Endothelial cell of umbilical vein (primary cell): ENCODE measurements at places on chromosomes 12 and 14.

DNA sequence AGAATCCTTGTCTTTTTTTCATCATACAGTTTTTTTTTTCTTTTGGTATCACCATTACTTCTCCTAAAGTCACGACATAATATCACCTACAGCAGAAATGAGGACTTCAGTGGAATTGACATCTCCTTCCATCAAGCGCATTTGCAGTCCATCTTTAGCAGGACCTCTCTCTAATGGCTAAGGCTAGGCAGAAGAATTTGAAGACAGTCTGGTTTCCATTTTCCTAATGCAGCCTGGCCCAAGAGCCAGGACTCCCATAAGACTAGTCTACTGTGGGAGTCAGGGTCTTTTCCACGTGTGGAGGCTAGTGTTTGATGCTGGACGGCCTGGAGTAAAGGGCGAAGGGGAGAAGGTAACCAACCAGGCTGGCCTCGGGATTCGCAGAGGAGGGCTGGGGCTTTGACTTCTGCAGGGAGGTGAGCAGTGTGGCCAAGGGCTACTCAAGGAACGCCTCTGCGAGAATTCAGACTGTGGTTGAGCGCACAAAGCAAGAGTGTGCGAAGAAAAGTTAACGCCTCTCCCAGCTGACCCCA lies 769 bp upstream of the ZNF740 start:
- DNase-seq = no peak

DNA sequence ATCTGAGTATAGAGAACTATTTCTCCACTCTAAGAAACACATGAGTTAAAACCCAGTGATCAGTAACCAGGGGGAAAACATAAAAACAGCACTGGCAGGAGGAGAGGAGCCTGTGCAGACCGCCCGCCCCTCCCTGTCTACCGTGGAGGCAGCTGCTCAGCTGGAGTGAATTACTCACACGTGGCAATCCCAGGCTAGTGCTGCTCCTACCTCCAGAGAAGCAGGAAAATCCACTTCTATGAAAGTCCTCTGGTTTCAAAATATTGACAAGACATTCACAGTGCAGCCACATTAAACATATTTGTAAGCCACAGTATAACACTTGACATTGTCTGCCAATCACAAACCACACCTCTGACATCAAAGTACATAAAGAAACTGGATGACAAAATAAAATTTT lies 16.7 kb downstream of the TMEM132D start:
- DNase-seq = no peak

DNA sequence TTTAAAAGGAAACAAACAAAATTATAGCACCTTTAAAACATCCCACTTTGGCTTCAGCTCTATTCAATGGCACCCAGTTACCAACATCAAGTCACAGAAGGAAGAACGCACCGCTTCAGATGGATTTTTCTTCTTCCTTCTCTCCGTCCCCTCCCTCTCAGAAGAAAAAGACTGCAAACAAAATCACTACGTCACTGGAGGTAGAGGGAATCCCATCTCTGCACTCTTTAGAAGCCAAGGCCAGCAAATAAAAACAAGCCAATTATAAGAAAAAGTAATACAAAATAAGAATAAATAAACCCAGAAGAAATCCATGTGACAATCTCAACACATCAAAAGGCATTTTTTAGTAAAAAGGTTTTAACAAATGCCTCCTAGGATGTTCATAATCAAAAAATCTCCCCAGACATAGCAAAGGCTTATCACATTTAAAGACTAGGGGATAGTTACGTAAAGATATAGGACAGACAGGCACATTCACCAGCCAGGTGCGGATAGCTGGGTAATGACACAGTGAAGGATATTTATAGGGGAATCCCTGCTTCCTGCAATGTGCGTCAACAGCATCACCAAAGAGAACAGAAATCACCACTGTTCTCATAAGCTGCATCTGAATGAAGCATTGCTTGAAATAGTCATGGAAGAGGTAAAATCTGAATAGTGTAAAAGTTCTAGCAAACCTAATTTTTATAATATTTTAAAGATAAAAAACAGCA lies 89.4 kb downstream of the R3HDM2 start:
- no peak for DNase-seq

- DNase-seq = no peak
Measured at GRCh38 chr12:66669541-66669940, 9.3 kb downstream of the GRIP1 start.

DNA sequence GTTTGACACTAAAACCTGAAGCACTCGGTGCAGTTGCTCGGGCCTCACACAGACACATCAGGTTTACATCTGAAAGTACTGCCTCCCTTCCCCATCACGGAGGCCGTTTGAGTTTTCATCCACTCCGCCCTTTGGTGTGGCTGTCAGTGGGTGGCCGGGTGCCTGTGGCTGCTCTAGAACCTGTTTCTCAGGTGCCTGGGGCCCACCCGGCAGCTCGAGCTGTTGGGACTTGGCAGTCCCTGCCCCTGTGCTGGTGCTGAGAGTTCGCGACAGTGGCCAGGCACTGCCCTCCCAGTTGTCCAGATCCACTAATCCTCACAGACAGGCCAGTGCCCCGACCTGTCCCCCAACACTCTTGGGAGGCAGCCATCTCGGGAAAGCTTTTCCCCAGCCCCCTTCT lies 22.4 kb downstream of the XRCC3 start:
- DNase-seq = no peak

DNA sequence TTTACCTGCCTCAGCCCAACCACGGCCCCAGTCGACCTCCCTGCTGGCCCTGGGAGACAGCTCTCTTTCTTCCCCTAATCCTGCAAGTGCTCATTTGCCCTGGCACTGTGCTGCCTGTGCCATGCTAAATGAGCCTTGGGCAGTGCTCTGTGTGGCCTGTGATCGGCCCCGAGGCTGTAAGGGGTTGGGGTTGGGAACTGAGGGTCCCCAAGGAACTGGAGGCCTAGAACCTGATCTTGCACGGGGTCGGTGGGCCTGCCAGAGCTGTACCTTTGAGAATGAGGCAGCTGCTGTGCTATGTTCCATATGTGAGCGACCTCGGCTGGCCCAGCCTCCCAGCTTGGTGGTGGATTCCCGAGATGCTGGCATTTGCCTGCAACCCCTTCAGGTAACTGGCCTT lies 2.8 kb downstream of the RNF31 start:
- DNase-seq = no peak

GRCh38 chr12:120223458-120224303 lies 22.8 kb upstream of the RPLP0 start:
- no peak for DNase-seq

DNA sequence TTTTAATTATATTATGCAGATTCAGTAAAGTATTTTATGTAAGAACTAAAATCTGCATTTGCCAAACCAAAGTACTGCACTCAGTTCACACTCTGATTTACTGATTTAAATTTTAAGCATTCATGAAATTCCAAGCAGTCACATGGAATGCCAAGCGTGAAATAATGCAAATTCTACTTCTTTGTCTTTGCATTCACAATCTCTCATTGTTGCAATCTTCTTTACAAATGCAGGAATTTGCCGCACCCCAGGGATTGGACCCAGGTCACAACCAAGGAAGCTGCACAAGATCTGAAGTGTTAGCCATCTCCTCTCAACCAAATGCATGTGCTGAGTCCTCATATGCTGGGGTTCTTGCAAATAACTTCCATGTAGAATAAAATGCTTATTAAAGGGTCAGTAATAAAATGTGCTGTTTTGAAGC lies 71.9 kb downstream of the TUNAR start:
- DNase-seq = no peak

GRCh38 chr14:71187633-71188356 lies 280.5 kb downstream of the PCNX1 start:
- DNase-seq = peak; percentile 36

DNA sequence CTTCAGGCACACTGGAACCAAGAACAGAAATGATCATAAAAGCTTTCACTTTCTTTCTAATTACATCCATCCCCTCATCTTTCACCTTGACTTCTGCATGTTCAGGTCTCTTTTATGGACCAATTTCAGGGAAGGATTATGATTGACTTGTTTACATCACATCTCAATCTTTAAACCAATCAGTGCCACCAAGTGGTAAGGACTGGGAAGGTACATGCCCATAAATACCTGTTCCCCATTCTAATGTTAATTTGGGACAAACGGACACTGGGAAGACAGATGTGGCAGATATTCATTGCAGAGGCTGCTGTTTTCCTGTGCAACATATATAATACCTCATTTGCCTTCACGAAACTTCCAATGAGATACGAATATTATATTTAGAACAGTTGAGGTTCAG lies 978.1 kb downstream of the GALC start:
- DNase-seq = no peak

GRCh38 chr12:126554625-126555024 lies 1489.4 kb downstream of the AACS start:
- no peak for DNase-seq

DNA sequence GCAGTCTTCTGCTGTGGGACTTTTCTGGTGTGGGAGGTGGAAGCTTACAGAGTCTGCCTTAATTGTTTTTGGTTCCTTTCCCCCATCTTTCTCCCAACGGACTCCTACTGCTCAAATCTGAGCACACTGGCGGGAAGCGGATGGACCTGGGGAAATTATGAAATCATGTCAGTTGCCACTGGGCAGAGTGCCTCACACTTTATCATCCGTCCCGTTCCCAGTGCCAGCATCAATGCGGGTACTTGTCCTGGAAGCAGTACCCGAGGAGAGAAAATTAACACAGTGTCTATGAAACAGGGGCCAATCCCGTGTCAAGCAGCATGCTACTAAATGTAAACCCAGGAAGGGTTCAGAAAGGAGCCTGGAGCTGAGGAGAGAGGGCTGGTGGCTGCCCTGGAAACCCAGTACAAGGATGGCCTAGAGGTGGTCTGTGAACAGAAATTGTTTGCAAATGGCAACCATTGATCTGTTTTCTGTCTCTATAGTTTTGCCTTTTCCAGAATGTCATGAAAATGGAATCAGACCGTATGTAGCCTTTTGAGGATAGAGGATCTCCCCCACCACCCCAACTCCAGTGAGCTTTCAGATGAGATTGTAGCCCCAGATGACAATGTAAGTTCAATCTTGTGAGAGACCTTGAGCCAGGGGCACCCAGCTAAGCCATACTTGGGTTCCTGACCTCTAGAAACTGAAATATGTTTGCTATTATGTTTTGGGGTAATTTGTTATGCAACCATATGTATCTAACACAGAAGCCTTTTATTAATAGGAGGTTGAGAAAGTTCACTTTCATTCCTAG lies 908 bp upstream of the CDKL1 start:
- no peak for DNase-seq

GRCh38 chr12:56084958-56085543 lies 5.1 kb downstream of the ERBB3 start:
- DNase-seq = peak; percentile 20

DNA sequence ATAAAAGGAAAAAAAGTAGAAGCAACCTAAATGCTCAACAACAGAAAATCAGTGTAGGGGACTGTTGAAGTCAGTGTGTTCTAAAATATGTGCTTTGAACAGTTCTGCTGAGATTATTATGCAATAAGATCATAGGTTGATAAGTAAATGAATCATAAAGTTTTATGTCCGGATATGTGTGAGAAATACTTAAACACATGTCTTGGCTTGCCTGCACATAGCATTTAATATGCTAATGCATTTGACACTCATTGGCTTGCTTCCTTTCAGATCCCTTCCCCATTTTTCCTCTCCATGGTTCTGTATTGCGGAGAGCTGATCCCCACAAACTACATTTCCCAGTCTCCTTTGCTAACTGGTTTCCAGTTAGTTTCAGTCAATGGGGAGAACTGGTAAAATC lies 573.8 kb upstream of the TBX3 start:
- no peak for DNase-seq

- no peak for DNase-seq
Measured at GRCh38 chr14:89225607-89226006, 191.4 kb downstream of the FOXN3 start.

GRCh38 chr12:19012965-19013364 lies 116.6 kb upstream of the PLEKHA5 start:
- DNase-seq = peak; percentile 5
